ENCODE measurements at places on chromosomes 2 and 18.

GRCh38 chr2:190599073-190599472 is 49.8 kb upstream of the NAB1 start:
- no peak for DNase-seq

DNA sequence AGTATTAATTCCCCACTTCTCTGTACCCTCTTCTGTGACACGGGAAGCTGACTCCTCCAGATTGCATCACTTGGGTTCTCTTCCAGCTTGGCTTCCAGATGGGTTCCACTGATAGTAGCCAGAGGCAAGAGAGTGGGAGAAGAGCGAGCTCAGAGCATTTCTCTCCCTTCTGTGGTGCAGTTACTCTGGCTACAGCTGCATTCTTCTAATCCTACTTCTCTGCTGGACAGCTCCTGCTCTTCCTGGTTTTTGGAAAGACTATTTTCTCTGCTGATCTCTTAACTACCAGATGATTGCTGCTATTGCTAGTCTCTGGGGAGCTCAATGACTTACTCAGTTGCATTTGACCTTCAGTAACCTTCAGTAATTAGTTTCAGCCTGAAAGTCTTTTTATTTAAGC is 187.5 kb upstream of the MAP2 start:
- peak; percentile 17 for DNase-seq

- no peak for DNase-seq
Observed at GRCh38 chr2:102094917-102095316, 47.6 kb upstream of the IL1R1 start.

DNA sequence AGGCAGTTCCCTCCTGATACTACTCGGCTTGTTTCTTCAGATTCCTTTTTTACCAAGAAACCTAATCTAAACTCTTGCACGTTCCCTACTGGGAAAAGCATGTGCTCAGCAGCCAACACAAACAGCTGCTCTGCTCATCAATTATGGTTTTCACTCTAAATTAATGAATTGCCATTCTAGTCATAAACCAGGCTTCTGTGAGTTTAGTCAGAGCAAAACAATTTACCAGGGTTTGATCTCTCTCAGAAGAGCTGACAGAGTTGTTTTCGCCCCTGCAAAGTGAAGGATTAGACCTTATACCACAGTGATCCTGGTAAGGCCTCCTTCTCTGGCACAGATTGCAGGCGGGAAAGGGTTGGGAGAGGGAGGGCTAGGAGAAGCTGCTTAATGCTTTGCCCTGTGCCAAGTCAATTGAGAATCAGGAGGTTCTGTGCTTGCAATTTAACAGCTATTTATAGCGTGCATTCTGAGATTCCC is 57.2 kb downstream of the REEP1 start:
- no peak for DNase-seq

GRCh38 chr2:123245156-123245555 is 779.9 kb upstream of the CNTNAP5 start:
- DNase-seq, result no peak

GRCh38 chr2:200168641-200169555 is 137.6 kb upstream of the SPATS2L start:
- DNase-seq, result no peak

DNA sequence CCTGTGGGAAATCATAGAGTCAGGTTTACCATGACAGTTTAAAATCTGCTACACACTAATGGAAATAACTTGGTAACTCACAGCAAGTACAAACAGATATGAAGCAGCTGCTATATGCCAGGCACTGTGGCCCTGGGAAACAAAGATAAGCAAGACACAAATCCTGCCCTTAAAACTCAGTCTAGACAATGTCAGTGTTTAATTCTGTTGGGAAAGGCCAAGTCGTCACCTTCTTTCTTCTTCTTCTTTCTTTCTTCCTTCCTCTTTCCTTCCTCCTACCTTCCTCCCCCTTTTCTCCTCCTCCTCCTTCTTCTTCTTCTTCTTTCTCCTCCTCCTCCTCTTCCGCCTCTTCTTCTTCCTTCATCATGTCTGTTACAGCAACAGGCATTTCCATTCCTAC is 26.8 kb downstream of the PLEK start:
- no peak for DNase-seq

GRCh38 chr2:45825001-45825651 is 173.7 kb downstream of the PRKCE start:
- DNase-seq, result no peak
